Stimulated activated CD4-positive, alpha-beta T cell treated with anti-CD3 and anti-CD28 coated beads, Interleukin-1b, Interleukin-23, amount 100 ng/mL, for 48 hours (primary cell): ENCODE measurements at places on chromosomes 5 and 9.

DNA sequence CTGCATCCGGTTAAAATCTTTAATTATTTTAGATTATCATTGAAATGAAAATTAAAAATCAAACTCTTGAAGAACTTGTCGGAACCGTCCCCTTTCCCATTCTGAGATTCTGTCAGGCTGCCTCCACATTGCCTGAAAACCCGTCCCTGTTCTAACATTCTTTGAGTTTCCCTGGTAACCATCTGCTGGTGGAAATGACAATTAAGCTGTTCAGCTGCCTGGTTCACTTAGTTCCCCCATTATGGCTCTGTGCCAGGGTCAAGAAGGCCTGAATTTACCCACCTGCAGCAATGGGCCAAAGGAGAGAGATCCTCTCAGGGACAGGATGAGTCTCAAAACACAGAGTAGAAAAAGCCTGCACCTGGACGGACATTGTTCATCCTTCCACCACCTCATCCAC lies 11.8 kb upstream of the TCOF1 start:
- no peak for DNase-seq

GRCh38 chr9:70935856-70936255 lies 185.6 kb downstream of the TRPM3 start:
- no peak for DNase-seq

DNA sequence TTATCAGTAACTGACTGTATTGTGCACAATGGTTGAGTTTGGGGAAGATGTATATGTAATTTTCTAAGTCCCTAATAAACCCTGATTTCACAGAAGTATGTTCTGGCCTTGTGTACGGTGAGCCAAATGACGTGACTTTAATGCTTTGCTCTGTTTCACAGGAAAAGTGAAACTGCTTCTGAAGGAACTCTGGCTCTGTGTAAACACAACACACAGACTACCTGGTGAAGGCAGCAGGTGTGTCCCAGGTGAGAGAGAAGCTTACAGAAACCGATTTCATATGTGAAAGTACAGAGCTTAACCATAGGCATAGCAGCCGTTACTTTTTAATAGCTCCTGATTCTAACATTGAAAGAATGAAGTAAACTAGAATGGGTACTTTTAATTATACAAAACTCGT lies 31.9 kb downstream of the ICE1 start:
- no peak for DNase-seq

- DNase-seq = no peak
These were observed 46.9 kb downstream of the SLC22A5 start for GRCh38 chr5:132416306-132417009.

- no peak for DNase-seq
These were observed 182.5 kb upstream of the NR3C1 start for GRCh38 chr5:143585970-143586369.

GRCh38 chr5:41932770-41933169 lies 7.7 kb downstream of the FBXO4 start:
- DNase-seq = no peak

DNA sequence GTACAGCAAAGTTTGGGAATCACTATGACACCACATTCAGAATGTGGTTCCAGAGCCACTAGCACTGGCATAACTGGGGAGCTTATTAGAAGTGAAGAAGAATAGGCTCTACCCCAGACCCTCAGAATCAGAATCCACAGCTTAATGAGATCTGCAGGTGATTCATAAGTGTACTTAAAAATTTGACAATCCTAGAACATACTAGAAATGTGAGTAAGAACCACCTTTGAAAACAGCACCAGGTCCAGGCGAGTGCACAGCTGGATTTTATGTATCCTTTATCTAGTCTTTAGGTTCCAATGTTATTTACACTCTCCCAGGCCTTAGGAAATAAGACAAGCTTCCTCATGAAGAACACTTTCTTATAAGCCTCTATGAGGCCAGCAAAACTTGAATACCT lies 149.0 kb downstream of the NFIB start:
- DNase-seq = no peak

DNA sequence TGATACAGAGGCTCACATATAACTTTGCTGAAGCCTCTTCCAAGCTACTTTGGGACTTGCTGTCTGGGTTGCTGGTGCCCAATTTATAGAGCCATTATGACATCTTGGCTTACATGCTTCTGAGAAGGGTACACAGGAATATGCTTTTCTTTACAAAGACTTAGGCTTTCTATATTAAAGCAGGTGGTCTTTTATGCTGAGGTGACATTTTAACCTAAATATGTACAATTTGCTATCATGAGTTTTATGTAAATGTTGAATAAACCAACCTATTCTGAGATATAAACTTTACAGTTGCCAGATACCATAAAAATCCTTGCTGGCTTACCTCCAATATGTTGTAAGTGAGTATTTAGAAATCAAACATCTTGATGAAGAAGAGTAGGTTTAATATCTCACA lies 509.2 kb upstream of the CHD1 start:
- no peak for DNase-seq
